ENCODE measurements at places on chromosomes 5 and 9.
A peak's percentile ranks its signal among the peaks of the same experiment; 100 is the strongest.

- peak; percentile 59 for DNase-seq
These were observed 628 bp downstream of the PPP2R2B start for GRCh38 chr5:146877783-146878475.

DNA sequence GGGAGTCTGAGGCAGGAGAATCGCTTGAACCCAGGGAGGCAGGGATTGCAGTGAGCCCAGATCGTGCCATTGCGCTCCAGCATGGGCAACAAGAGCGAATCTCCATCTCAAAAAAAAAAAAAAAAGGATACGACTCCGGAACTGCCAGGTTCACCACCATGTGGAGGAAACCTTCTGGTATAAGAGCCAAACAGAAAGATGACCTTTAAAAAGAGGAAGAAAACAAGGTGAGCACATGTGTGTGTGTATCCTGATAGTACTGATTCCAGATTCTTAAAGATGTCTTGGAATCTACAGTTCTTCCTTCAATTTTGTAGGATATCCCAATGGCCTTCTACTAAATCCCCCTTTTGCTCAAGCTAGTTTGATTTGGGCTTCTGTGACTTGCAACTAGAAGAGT is 33.7 kb downstream of the FBXO10 start:
- DNase-seq, result no peak

- no peak for DNase-seq
These were observed 73.0 kb upstream of the SMIM23 start for GRCh38 chr5:171712616-171713015.

GRCh38 chr5:71582945-71583584 is 4.1 kb upstream of the MCCC2 start:
- no peak for DNase-seq

- no peak for DNase-seq
These were observed 23.7 kb downstream of the KDM4C start for GRCh38 chr9:6781476-6781875.

- DNase-seq, result no peak
These were observed 162.2 kb downstream of the GADD45G start for GRCh38 chr9:89766991-89767390.

- DNase-seq, result no peak
These were observed 243.9 kb upstream of the KLF4 start for GRCh38 chr9:107733523-107733894.

Data from common myeloid progenitor, CD34-positive (primary cell).